ENCODE measurements at places on chromosomes 16 and 17.

DNA sequence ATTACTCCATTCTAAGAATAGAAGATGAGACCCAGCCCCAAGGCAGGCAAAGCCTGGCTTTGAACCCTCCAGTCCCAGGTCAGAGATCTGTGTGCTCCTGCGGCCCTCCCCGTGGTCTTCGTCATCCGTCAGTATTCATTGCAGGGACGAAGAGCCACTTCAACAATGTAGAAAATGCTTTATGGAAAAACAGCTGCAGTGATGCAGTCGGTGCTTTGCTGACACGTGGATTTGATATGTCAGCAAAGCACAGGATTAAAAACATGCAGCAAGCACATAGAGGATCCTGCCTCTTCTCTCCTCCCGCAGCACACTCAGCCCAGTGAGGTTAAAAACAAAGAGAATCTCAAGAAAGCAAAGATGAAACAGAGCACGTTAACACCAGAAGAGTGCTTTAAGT, 117.1 kb upstream of the AXIN2 start:
- DNase-seq = no peak

GRCh38 chr17:38709864-38710603, 5.0 kb downstream of the MLLT6 start:
- no peak for DNase-seq

- DNase-seq = no peak
Observed at GRCh38 chr17:10295728-10296343, 77.0 kb downstream of the MYH13 start.

GRCh38 chr17:2697611-2698162, 13.9 kb downstream of the CLUH start:
- no peak for DNase-seq

GRCh38 chr17:199806-200545, 18.5 kb upstream of the DOC2B start:
- DNase-seq = no peak

- no peak for DNase-seq
Observed at GRCh38 chr17:19339341-19339815, 23.1 kb downstream of the B9D1 start.

GRCh38 chr17:2238432-2239169, 65.0 kb downstream of the SMG6 start:
- no peak for DNase-seq

DNA sequence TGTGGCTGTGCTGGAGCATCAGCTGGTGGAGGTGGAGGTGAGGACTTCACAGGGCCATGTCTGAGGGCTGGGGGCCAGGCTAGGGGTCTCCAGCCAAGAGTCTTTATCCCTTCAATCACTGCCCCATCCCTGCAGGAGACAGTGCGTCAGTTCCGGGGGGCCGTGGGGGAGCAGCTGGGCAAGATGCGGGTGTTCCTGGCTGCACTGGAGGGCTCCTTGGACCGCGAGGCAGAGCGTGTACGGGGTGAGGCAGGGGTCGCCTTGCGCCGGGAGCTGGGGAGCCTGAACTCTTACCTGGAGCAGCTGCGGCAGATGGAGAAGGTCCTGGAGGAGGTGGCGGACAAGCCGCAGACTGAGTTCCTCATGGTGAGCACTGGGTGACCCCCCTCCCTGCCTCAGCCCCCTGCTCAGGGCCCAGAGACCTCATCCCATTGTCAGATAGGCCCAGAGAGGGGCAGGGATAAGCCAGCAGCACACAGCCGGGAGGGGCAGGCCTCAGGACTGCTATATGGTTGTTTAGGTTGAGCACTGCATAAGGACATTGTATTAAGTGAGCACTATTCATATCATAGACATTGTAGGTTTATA, 2.3 kb upstream of the PYDC1 start:
- DNase-seq = no peak

DNA sequence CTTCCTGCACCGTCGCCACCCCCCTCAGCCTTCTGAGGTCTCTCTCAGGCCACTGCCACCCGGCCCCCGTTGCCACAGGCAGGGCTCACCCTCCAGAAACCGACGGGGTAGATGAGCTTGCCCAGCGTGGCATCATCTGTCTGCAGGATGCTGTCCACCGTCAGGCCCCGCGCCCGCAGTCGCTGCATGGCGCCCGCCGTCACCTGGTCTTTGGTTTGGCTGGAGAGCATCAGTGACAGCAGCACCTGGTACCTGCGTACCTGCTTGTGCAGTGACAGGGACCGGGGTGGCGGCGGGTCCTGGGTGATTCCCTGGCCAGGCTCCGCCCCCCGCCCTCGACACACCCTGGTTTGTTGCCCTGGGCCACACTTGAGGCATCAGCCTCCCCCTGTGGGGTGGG, 3.1 kb downstream of the NTHL1 start:
- no peak for DNase-seq

GRCh38 chr16:53282975-53283946, 151.0 kb upstream of the RBL2 start:
- DNase-seq = no peak

DNA sequence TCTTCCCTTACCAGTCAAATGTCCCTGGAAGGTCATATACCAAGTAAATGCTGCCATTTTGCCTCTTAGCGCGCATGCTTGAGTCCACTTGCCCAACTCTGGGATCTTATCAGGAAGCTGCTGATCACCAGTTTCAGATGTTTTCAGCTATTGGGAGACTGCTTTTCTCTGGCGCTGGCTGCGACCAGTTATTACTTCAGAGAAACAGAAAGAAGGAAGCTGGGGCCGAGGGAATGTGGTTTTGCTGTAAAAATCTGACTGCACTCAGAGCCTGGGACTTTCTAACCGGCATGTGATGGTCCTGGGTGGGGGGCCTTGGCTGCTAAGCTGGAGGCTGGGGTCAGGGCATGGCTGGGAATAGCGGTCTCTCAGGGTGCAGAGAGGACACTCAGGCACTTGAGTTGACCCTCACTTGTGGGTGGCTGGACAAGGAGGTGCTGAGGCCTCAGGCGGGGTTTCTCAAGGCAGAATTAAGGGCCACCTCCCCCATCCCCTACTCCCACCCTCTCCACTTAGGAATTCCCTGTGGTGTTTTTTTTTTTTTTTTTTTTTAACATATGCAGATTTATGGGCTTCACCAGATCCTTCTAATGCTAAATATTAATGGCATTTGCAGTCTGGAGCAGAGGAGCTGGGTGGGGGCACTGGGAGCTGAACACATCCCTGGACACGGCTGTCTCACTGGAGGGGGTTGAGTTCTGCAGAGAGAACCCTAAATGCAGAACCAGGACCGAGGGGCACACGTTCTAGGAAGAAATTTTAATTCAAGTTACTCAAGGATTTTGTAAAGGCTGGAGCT, 145.8 kb downstream of the CYLD start:
- DNase-seq = no peak

GRCh38 chr17:5260542-5260941, 21.5 kb upstream of the RABEP1 start:
- DNase-seq = no peak

GRCh38 chr16:30184096-30184890, 891 bp downstream of the CORO1A start:
- peak; percentile 93 for DNase-seq
